T-helper 17 cell (primary cell): ENCODE measurements at places on chromosomes 12 and 14.

- DNase-seq: no peak
These were observed 182.4 kb upstream of the PRMT8 start for GRCh38 chr12:3308609-3309008.

- no peak for DNase-seq
These were observed 495.7 kb downstream of the GALC start for GRCh38 chr14:87497301-87497700.

DNA sequence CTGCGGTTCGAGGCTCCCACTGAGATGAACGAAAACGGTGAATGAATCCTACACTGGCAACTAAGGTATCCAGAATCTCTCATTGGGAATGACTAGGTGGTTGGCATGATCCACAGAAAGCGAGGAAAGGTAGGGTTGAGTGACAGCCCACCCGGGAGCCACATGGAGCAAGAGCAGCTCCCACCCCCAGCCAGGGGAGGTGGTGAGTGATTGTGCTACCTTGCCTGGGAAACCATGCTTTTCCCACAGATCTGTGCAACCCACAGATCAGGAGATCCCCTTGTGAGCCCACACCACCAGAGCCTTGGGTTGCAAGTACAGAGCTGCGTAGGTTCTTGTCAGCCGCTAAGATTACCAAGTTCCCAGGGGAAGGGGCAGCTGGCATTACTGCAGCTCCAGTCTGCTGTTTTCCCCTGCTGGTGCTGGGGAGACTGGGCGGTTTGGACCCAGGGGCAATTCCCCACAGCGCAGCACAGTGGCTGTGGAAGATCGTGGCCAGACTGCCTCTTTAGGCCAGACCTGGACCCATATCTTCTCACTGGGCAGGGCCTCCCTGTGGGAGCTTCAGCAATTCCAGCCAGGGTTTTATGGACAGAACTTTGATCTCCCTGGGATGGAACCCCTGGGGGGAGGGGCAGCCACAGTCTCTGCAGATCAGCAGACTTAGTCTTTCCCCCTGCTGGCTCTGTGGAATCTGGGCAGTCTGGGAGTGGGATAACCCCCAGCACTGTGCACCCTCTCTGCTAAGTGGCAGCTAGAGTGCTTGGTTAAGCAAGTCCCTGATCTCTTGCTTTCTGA is 44.6 kb upstream of the PPP4R3A start:
- no peak for DNase-seq

DNA sequence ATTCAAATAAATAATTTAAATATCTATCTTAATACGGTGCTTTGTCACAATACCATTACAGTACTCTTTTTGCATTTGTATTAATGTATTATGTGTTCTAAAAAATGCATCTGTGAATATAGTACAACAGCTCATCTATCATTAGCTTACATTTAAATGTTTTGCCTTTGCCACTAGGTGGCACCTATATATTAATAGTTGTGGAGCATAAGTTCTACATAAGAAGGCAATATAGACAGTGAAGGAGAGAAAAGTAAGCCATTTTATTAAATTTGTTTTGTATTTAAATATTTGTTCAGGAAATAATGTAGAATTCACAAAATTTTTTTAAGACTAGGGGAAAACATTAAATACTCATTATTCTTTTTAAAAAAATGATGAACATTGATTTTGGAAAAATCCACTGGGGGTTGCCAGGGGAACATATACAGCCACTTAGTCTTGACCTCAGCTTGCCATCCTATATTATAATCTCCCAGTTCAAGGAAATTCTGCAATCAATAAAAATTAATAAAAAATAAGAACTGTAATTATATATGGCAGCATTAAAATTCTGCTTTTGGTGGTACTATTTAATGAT is 9.8 kb downstream of the CCER1 start:
- DNase-seq: no peak

GRCh38 chr14:33646692-33647260 is 304.1 kb downstream of the EGLN3 start:
- DNase-seq: no peak

GRCh38 chr14:61539631-61540030 is 155.7 kb upstream of the HIF1A start:
- DNase-seq: no peak

- DNase-seq: no peak
These were observed 8.6 kb downstream of the ARHGAP9 start for GRCh38 chr12:57470970-57471656.
